T-helper 17 cell (primary cell): ENCODE measurements at places on chromosomes 7 and 10.

- DNase-seq, result no peak
Observed at GRCh38 chr10:97336446-97336845, 1.9 kb upstream of the FRAT2 start.

GRCh38 chr10:92024700-92025099, 101.1 kb downstream of the BTAF1 start:
- DNase-seq, result no peak

- DNase-seq, result no peak
Observed at GRCh38 chr7:31933481-31933880, 136.7 kb downstream of the PDE1C start.

DNA sequence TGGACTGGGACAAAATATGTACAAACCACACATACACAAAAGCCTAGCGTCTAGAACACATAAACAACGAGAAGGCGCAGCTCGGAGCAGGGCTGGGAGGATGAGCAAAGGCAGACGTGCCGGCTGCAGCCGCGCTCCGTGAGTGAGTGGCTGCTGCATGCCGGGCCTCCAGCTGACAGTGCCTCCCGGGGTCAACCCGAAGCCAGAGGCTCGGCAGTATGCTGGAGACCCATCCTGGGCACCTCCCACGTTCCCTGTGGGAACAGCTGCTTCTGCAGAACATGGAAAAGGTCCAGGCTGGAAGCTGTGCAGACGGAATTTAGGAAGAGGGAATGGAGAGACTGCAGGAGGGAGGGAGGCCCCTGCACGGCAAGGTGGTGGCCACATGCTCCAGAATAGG, 3.6 kb upstream of the GPR146 start:
- DNase-seq, result no peak

DNA sequence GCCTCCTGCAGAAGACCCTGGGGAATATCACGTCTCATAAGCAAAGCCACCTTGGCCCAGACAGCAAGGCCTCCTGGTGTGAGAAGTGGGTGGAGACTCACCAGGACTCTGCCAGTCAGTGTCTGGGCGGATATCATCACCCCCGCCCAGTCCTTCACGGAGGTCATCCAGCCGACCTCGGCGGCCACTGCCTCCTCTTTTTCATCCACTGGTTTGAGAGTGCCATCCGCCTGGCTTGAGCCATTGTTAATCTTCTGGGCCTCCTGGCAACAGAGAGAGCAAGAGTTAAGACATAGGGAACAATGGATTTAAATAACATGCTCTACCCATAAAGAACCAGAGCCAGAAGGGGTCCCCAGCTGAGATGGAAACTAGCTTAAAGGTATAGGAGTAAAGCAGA, 233.8 kb downstream of the KCNMA1 start:
- DNase-seq, result no peak

GRCh38 chr7:22647451-22648257, 79.3 kb upstream of the IL6 start:
- DNase-seq, result no peak

- DNase-seq, result no peak
Observed at GRCh38 chr7:90669492-90669891, 73.4 kb downstream of the CDK14 start.

DNA sequence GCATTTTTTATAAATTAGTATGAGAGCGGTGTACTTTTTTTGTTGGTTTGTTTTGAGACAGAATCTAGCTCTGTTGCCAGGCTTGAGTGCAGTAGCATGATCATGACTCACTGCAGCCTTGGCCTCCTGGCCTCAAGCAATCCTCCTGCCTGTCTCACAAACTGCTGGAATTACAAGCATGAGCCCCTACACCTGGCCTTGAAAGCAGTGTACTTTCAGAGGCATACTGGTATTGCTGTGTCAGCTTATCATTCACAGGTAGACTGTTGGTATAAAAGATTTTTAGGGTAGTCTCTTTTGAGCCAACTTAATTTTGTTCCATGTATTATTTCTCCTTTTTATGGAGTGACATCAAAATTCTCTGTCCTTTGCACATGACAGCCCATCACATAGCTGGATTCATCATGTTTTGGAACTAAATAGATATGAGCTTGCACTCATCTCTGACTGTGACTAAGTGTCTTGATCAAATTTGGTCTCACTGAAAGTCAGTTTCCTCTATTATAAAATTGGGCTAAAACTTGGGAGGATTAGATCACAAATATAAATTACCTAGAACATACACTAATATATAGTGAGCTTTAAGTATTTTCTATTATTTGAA, 12.4 kb downstream of the GNAT3 start:
- no peak for DNase-seq

DNA sequence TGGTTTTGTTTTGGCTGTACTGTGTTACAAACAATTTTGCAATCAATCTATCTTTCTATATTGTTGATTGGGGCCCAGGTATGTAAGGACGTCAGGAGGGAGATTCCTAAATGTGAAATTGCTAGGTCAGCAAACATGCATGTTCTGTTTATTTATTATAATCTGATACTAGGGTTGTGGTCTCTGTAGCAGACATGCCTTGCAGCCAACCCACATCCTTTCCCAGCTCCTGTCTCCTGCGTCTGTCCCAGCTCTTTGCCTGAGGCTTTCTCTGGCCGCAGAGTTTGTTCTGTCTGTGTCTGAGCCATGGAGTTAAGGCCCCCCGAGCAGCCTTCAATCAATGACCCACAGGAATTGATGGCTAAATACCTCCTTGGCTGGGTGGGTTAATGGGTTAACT, 124.0 kb upstream of the ZEB1 start:
- DNase-seq, result no peak

DNA sequence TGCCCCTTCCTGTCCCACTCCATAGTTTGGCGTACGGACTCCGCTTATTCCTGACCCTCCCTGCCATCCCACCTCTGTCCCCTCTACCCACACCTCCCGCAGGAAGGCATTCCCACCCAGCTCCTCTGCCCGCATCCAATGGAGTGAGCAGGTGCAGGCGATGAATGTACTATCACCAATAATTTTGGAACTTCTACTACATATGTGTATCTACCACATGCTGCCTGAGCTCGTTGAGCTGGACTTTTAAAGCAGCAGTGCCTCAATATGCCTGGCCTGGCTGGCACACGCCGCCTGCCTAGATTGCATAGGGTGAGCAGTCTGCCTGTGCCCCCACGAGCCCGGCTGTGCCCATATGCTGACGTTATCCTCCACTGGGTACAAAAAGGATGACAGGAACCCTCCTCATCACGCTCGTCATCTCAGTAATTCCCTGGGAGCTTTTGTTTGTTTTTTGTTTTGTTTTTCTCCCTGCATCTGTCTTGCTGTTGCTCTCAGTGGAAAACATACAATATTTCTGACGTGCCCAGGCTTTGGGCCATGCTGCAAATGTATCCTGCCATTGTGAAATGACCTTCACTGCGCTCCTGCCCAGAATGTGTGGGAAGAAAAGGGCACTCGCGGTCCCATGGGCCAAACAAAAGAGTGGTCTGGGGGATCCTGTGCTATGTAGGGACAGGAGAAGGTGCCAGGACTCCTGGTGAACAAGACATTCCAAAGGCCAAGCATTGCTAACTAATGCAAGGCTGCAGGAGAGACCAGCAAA, 302.8 kb downstream of the PTPRN2 start:
- DNase-seq, result no peak

- DNase-seq, result peak; percentile 37
Observed at GRCh38 chr7:75642810-75643486, 95.8 kb downstream of the HIP1 start.

- DNase-seq, result no peak
Observed at GRCh38 chr10:74743401-74743800, 83.0 kb upstream of the KAT6B start.

GRCh38 chr7:108598153-108598552, 28.5 kb downstream of the DNAJB9 start:
- no peak for DNase-seq

DNA sequence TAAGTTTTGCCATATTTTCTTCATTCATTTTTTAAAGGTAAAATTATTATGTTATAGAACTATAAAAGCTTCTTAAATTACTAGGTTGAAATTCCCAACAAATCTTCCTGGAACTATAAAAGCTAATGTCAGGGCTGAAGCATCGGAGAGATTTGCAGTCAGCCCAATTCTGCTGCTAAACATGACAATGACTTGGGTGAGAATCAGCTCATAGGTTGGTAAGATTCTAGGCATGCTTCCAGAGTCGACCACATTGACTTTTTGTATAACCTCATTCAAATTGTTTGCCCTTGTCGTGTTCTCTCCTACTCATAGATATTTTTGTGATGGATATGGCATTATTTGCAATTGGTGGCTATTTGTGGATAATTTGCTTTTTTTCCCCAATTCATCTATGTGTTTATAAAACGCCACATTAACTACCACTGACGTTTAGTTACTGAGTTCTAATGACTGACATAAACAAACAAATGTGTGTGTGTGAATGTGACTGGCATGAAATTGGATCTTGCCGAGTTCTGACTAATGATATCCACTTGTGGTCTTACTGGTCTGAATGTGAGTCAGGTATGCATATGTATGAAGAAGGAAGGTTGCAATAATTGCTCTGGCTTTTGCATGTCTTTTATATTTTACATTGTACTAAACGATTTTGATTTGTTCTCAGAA, 579.8 kb downstream of the PARD3 start:
- no peak for DNase-seq

- no peak for DNase-seq
Observed at GRCh38 chr10:5423771-5424170, 11.4 kb downstream of the NET1 start.

GRCh38 chr10:24434961-24435360, 226.0 kb downstream of the KIAA1217 start:
- no peak for DNase-seq

DNA sequence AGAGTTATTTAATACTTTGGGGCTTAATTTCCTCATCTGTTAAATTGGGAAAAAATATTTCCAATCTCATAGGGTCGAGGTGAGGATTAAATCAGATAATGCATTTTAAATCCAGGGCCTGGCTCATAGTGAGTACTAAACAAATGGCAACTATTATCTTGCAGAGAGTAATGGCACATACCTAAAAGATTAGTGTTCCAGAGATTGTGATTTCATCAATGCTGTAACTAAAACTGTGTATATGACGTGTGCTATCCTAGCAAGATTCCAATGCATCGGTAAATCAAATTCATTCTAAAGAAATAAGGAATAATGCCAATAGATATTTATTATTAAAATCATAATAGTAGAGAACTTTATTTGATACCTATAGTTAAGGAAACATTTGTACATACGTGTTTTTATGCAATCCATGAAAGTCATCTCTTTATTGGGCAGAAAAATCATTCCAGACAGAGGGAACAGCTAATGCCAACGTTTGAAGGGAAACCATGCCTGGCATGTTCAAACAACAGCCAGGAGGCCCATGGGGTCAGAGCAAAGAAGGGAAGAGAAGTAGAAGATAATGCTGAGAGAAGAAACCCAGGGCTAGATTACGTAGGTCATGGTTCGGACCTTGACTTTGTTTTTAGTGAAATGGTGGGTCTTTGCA, 174.8 kb upstream of the AGR3 start:
- DNase-seq, result no peak

DNA sequence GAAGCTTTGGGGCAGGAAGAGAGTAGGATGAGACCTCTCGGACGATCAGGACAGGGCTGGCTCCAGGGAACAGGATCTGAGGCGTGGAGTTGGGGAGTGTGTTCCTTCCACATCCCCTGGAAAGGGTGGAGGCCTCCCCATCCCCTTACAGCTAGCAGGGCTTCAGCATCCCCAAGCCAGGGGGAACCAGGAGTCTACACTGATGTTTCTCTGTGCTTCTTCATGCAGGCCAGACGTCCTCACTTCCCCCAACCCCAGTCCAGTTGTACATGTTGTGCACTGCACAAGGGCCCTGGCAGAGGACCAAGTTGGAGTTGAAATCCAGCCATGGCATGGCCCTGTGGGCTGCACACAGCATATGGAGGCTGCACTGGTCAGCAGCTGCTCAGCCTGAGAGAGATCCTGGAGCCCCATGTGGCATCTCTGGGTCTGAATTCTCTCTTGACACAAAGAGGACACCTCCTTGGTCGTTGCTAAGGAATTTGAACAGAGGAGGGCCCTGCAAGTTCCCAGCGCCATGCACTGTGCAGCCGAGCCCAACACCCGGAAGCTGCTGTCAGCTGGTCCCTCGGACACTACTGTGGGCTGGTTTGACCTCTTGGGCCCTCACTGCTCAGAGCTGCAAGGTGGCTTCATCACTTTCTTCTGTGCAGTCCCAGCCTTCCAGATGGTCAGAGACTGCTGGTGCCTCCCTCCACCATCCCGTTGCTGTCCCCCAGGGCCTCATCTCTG, 181.1 kb downstream of the DNAJB6 start:
- DNase-seq, result no peak

DNA sequence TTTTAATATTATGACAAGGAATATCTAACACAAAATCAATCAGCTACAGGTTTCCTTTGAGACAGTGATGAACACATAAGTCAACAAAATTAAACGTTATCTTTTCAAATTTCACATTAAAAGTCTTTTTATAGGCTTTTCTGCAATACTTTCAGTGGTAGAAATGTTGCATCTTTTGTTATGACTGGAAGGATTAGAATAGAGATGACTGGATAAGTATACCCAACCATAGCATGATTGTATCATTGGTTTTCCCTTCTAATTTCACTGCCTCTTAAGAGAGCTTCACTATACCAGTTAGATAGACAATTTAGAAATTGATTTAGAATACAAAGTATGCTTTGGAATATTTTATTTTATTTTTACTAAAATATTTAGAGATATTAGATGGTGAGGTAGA, 273.9 kb downstream of the PHF14 start:
- no peak for DNase-seq

GRCh38 chr10:79286318-79286951, 60.8 kb upstream of the PPIF start:
- peak; percentile 50 for DNase-seq

DNA sequence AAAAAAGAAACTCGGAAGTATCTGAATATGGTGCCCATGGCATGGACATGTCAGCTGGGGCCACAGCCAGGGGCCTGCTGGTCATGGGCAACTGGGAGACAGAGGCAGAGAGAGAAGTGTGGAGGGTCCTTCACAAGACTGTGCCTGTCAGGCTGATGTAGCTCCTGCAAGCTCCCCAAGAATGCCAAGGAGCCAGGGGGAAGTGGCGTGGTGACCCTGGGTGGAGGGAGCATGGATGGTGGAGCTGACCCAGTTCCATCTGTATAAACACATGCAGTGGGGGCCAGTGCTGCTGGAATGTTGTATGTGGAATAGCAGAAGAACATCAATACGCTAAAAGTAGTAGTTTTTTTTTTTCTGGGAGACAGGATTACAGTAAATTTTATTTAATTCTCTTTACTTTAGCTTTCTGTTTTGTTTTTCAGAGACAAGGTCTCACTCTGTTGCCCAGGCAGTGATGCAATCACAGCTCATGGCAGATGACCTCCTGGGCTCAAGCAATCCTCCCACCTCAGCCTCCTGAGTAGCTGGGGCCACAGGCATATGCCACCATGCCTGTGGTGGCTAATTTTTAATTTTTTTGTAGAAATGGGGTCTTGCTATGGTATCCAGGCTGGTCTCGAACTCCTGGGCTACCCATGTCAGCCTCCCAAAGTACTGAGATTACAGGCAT, 10.5 kb upstream of the ZMIZ2 start:
- no peak for DNase-seq

DNA sequence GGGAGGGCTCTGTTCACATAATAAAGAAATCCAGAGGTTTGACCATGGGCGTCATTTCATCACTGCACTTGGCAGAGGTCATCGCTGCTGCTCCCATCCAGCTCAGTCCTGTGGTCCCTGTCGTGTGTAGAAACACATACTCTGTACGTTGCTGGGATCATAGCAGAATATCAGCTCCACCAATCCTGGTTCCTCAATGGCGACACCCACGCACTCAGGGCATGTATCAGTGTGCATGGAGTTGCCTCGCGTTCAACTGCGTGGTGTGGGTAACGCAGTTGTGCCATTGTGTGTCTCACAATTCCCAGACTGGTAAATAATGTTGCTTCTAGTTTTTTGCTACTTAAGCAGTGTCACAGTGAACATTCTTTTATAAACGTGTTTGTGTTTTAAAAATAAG, 111.1 kb downstream of the LHPP start:
- DNase-seq, result no peak

GRCh38 chr10:6423004-6423403, 157.1 kb downstream of the PRKCQ start:
- no peak for DNase-seq
